Left ventricle myocardium inferior (tissue), 1 donor: ENCODE measurements at places on chromosomes 13 and 19. TPM values are rescaled to one million over a fixed set of nuclear protein-coding genes. Genes with fewer than 3 reads are reported as not detected.

DNA sequence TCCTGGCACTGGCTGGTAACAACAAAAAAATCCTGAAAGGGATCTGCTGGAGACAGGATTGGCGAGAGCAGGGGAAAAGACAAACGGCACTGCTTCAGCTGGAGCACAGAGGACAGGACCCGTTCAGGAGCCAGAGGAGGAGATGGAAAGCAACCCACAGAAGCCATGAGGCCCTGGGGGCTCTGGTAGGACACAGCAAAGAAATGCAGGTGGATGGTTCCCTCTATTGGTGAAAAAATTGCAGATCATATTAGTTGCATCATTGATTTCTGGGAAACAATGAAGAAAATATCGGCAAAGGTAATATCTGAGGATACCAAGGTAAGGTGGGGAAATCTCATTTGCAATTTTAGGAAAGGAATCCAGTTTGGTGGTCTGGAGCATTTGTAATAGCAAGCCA, 25.7 kb upstream of the TPP2 start:
- no peak for DNase-seq

GRCh38 chr19:9729162-9729561, 39.4 kb downstream of the ZNF846 start:
- DNase-seq, result no peak

- DNase-seq, result no peak
Observed at GRCh38 chr13:21175656-21176214, 617 bp downstream of the SKA3 start.

DNA sequence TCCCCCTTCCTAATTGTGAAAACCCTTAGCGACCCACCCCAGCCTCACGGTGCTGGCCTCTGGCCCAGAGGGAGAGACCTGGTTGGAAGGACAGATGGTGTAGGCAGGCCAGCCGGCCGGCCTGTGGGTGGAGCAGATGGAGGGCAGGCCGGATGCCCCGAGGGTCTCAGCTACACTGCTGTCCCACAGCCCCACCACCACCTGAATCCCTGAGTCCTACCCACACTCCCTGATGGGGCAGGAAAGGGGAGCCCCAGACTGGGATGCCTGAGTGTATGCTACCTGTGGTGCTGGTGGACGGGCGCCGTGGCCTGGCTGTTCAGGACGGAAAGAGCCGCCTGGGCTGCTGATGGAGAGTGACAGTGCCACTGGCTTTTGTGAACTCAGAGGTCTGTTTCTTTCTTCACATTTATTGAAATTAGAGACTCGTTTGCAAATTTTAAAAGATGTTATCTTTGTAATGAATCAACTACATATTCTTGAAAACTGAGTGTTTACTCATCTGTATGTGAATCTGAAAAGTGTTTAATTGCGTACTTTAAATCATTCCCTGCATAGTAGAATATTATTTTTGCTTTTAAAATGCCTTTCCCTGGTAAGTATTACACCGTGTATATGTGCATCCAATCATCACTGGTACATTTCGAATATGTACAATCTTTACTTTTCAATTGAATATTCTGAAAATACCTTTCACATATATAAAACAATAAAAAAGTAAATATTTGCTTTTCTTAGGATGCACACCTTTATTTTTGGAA, 35.7 kb downstream of the TFDP1 start:
- DNase-seq, result peak; percentile 5

Gene TEKTIP1
- total RNA-seq, result not detected

Gene ZNF729
- not detected for total RNA-seq
